ENCODE measurements at places on chromosomes 12 and 14.

GRCh38 chr14:104868060-104868740 lies 3.1 kb downstream of the CEP170B start:
- DNase-seq = no peak

DNA sequence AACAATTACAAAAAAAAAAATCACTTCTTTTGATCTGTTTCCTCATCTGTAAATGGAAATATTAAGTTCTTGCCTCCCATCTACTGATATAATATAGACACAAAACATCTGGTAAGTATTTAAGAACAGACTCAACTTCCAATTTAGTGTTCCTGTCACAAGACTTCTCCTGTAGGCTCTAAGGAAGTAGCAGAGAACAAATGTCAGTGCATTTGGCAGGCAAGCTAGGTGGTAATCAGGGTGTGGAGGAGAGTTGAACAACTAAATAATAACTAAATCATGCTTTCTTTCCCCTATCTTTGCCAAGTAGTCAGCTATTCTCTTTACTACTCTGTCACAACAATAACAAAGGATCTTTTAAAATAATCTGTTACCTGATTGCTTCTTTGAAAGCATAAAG lies 22.1 kb downstream of the BAZ1A start:
- no peak for DNase-seq

GRCh38 chr12:94545935-94546771 lies 86.5 kb upstream of the CEP83 start:
- no peak for DNase-seq

- no peak for DNase-seq
Measured at GRCh38 chr12:18882690-18883089, 144.8 kb downstream of the CAPZA3 start.

DNA sequence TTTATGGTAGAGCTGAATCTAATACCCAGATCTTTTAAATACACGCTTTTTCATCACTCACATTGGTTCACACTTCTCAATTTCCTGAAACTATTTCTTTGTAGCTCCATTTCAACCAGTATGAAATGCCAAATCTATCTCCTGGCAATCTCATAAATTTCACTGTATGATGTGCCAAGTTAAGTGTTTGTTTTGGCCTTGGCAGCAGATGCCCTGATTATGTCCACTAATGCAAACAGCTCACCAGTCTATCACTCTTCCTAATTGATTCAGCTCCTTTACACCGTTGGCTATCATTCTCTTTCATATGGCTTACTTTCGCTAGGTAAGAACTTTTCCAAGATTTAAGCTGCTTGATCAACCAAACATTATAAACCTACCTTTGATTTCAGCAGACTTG lies 58.6 kb downstream of the ZFC3H1 start:
- DNase-seq = no peak

GRCh38 chr12:19916974-19917373 lies 451.4 kb upstream of the PDE3A start:
- DNase-seq = no peak

DNA sequence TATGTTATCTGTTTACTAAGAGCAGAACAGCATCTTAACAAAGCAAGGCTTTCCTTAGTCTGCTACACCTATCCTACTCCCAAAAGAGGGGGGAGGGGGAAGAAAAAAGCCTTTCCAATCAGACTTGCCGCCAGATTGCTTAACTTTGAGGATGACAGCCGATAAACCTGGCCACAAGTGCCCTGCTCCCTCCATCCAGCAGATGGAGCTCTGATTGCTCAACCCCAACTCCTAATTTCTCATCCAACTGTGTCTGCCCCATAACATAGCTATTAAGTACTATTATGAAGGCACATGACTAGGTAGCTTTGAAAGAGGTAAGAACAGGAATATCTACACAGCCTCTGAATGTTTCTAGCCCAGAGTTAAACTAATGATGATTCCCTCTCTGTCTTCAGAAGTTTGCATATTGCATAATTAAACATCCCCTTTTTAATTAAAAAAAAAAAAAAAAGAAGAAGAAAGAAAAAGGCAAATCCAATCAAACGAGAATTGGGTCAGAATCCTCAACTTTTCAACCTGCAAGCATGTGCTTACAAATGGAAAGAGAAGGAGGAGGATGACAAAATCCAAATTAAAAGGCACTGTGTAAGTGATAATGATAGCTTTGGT lies 247.4 kb downstream of the GALC start:
- DNase-seq = no peak

DNA sequence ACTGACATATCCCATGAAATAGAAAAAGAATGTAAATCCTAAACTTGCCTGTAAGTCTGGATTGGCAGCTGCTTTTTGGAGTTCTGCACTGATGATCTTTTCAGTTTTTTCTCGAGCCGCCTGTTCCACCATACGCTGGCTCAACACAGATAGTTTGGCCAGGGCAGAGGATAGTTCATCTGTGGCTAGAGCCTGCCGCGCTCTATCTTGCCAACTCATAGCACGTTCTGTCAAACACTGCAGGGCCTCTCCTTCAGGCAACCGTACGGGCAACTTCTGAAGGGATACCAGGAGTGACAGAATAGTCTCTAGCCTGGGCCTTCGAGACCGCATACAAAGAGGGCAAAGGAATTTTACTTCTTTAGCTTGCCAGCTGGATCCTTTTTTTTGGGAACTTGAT lies 44.8 kb upstream of the SLC6A13 start:
- no peak for DNase-seq

DNA sequence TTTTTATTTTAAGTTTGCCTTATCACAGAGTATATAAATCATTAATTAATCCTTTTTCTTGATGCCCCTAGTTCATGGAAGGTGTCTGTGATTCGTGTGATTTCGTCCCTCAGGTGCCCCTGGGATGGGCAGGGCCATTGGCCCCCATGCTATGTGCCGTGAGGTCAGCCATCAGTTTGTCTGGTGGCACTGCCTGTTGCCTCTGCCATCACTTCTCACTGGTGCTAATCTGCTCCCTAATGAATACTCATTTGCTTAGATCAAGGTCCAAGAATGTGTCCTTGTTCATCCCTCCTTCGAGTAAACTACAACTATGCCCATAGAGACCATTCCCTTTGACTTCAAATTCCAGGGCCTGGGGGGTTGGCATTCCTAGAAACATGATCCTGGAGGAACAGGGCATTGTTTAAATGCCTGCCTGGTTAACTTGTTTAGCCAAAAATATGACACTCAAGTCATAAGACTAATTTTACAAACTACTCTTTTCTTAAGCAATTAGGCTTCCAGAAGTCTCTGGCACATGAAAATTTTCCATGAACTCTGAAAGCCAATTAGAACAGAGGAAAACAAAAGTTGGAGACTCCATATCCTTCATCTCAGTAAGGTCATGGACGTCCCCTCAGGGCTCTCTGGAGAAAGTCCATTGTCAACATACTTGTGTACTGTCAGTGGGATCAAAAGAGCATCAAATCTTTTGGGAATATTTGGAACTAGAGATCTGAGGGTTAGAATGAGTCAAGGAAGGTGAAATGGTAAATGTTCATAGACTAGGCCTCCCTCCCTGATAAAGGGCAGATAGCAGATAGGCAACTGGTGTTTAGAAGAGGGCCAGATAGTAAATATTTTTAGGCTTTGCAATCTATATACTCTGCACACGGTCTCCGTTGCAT lies 90.9 kb upstream of the PLXNC1 start:
- no peak for DNase-seq

- DNase-seq = no peak
Measured at GRCh38 chr14:72060460-72060859, 128.2 kb downstream of the RGS6 start.

- no peak for DNase-seq
Measured at GRCh38 chr14:74048281-74048680, 29.1 kb downstream of the BBOF1 start.

GRCh38 chr14:62053188-62053587 lies 291.0 kb downstream of the SNAPC1 start:
- DNase-seq = no peak

- no peak for DNase-seq
Measured at GRCh38 chr14:79660053-79660939, 551.0 kb downstream of the DIO2 start.

GRCh38 chr14:57707219-57707618 lies 158.7 kb downstream of the SLC35F4 start:
- no peak for DNase-seq

DNA sequence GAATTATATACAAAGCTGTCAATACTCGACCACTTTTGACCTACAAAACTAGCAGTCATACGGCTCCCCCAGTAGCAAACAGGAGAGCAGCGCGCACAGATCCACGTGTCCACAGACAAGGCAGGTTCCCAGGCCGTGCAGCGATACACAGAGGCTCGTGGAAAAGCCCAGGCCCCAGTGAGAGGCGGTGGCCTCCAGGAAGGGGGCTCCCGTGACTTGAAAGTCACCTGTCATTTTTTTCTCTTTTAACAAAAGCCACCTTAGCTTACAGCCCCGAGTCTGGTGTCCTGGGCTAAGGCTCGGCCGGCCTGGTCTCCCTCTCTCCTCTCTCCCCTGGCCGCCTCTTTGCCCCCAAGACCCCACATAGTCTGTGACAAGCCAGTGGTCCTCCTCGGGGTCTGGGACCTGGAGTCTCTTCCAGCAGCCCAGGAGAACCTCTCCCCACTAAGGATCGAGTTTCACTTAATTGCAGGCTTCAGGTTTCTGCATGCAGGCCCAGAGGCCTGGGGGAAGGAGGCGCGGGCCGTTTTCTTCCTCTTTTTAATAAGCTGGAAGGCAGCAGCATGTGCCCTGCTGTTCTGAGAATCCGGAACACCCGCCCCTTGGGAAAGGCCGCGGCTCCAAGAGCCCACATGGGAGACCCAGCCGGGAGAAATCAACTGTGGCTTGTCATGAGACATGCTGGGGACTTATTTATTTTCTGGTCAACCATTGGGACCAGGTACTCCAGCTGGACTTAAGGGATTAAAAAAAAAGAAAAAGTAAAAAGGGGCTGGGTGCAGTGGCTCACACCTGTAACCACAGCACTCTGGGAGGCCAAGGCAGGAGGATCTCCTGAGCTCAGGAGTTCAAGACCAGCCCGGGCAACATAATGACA lies 15.9 kb downstream of the NCOR2 start:
- no peak for DNase-seq

DNA sequence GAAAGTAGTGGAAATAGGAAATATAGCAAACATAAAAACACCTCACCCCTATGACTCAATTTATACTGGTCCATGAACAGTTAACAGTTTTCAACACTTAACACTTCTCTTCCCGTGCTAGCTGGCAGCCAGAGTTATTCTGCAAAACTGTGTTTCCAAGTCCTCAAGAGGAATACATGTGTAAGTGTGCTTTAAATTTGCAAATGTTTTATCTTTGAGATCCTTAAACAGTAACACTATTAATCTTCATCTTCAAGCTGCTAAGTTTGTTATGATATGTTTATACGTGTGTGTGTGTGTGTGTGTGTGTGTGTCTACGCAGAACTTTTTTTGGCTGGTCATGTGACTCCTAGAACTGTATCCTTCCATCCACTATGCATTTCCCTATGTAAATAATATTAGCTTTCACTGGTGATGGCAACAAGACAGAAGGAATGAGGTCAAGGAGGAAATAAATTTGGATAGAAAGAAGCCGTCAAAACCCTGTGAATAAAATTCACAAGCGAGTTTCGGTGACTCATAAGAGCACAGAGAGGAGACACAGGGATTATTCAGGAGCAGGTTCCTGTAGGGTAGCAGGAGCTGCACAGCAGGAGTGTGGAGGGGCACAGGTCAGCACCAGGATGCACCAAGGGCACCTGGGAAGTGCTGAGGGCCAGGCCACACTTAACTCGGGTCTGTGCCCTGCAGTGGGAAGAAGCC lies 105.9 kb upstream of the ETV6 start:
- DNase-seq = no peak

GRCh38 chr12:2793561-2793960 lies 1.2 kb upstream of the FKBP4 start:
- no peak for DNase-seq

DNA sequence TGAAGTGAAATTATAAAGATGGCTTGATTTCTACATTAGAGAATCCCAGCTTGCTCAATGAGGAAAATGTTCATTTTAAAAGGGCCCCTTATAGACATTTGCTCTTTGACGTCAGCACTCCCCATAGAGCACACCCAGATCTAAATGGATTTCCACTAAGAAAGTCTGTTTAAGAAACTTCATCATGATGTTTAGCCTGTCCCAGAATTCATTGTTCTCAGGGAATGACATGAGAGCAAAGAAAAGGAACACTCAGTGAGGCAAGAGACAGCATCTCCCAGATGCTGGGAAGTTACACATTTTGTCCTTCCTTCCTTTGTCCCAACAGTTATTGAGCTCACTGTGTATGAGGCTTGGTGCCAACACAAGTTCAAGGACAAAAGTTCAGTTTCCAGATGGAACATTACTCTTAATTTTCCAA lies 4.9 kb downstream of the PHLDA1 start:
- DNase-seq = no peak

DNA sequence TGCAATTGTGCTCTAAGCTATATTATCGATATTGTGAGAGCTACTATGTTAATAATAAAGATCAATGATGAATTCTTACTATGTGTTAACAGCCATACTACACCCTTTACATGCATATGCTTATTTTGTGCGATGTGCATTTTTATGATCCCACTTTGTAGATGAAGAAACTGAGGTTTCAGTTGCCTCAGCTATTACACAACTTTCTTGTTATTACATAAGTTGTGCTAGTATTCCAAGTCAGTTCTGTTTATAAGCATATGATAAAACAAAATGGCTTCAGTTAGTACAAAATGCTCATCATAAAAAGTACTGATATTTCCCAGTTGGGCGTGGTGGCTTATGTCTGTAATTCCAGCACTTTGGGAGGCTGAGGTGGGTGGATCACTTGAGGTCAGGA lies 471.5 kb upstream of the DCN start:
- DNase-seq = no peak

DNA sequence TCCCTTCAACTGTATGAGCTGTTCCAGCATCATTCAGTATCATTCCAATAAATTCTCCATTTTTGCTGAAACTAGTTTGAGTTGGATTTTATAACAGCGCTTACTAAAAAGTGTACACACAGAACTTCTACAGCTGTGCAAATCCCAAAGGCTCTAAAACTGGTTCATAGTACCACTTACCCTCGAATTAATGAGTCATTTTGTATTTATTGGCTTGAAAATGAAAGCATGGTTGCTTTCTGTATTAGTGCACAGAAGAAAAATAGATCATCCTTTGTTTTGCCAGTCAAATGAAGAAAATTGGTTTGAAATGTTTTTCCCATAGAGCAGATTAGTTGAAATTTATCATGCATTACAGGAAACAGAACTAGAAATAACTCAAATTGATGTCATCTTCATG lies 268.3 kb upstream of the CPNE8 start:
- DNase-seq = no peak

DNA sequence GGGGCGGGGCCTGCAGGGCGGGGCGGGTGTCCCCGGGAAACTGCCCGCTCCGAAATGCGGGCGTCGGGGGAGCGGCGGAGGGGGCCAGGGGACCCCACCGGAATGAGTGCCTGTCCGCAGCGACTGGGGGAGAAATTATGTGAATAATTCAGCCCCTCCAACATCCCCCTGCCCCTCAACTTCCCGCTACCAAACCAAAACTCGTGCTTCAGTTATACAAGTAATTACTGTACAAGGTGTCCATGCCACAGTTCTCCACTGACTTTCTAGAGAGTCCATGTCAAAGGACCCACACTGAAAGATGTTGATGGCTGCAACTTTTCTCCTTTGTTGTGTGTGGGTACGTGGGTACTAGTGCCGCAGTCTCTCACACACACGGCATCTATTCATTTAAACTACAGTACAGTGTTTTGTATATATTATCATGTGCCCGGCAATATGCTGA lies 414 bp upstream of the CDK17 start:
- no peak for DNase-seq

GRCh38 chr14:74713395-74713735 lies 421 bp downstream of the FCF1 start:
- no peak for DNase-seq

Measured in stimulated activated naive CD4-positive, alpha-beta T cell (primary cell).